ENCODE measurements at places on chromosomes 3 and 15.

DNA sequence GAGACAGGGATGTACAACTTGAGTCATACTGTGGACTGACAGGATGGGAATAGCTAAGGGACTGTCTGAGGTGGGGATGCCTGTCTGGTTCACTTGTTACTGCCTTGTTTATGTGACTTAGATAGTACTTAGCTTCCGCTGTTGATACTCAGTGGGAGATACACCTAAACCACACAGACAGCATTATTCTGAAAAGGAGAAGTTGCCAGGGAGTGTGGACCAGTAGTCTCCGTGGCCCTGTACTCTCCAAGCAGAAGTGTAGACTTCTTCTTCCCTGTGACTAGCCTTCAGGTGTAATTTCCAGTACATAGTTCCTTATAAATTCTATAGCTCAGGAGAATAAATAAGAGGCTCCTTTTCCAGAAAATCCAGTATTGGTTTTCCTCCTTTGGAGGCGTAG, 5.1 kb downstream of the HIGD2B start:
- no peak for DNase-seq

DNA sequence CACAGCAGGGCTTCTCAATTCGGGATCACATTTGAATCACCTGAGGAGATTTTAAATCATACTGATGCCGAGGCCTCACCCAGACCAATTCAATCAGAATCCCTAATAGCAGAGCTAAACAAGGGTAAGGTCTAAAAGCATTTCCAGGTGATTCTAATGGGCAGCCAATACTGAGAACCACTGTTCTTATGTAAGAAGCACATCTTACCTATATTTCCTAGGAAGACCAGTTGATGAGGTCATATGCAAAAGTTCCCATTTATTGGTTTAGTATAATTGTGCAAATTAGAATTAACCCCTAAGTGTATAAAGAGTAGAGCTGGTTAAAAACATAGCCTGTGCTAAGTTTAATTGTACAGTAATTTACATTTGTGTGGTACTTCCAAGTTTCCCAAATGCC, 2.1 kb downstream of the TIGIT start:
- DNase-seq = no peak

DNA sequence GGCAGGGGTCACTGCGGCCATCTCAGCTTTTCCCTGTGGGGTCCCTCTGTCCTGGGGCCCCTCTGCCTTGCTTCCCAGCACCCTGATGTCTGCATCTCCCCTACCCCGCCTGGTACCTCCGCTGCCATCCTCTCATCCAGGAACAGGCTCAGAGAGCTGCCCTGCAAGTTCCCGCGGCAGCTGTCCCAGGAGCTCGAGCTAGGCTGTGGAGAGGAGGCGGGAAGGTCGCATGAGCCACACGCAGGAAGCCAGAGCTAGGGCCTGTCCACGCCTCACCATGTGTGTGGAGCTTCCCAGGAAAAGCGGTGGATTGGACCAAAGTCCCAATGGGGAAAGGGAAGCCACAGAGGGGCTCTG, 12.5 kb downstream of the PLA2G4B start:
- no peak for DNase-seq

- DNase-seq = no peak
Observed at GRCh38 chr3:107275511-107275910, 101.7 kb upstream of the CCDC54 start.

Measured in left lung (tissue), 14 donors.